Activated CD8-positive, alpha-beta T cell treated with anti-CD3 and anti-CD28 coated beads, Interleukin-2, amount 10 ng/mL, durations not matched to agents 7 days and 5 days (primary cell): ENCODE measurements at places on chromosomes 5 and 9.

GRCh38 chr5:73093943-73094342, 26.4 kb upstream of the TMEM171 start:
- H3K36me3 ChIP-seq, result no peaks in the 10 kb centered on the region
- peaks cover 4% of the 10 kb centered on the region for H3K27me3 ChIP-seq
- no peak overlapping the region for H3K27ac ChIP-seq

DNA sequence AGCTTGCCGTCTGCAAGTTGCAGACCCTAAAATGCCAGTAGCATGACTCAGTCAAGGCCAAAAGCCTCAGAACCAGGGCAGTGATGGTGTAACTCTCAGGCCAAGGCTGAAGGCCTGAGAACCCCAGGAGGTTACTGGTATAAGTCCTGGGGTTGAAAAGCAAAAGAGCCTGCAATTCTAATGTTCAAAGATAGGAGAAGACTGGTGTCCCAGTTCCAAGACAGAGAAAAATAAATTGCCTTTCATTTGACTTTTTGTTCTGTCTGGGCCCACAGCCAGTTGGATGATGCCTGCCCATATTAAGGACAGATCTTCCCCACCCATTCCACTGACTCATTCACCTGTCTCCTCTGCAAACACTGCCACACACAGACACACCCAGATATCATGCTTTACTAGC, 673.2 kb downstream of the CDH18 start:
- DNase-seq, result no peak
- H3K4me3 ChIP-seq, result no peak overlapping the region
- H3K36me3 ChIP-seq, result no peaks in the 10 kb centered on the region
- no peaks in the 10 kb centered on the region for H3K27me3 ChIP-seq
- H3K4me1 ChIP-seq, result no peaks in the 10 kb centered on the region

GRCh38 chr5:113142186-113142585, 165.6 kb downstream of the DCP2 start:
- H3K36me3 ChIP-seq, result no peaks in the 10 kb centered on the region
- no peaks in the 10 kb centered on the region for H3K4me1 ChIP-seq
- no peak overlapping the region for H3K27ac ChIP-seq
- H3K27me3 ChIP-seq, result no peaks in the 10 kb centered on the region

DNA sequence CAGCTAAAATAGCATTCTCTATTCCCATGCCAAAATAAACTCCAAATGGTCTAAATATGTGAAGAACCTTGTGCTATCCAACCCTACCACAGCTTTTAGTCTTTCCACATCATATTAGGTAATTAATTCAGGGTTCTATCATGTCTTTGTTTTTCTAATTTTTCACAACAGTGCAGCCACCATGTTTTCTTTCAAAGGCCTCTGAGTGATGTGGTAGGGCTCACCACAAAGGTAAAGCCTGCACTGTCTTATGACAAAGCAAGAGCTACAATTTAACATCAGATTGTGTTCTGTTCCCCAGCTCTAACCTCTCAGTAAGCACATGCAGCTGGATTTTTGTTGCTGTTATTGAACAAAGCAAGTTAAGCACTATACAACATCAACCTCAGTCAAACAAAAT, 52.4 kb downstream of the MEF2C start:
- H3K27ac ChIP-seq, result no peak overlapping the region
- peak; percentile 25 for DNase-seq
- H3K4me3 ChIP-seq, result no peak overlapping the region
- peaks cover 3% of the 10 kb centered on the region for H3K27me3 ChIP-seq
- no peaks in the 10 kb centered on the region for H3K36me3 ChIP-seq

DNA sequence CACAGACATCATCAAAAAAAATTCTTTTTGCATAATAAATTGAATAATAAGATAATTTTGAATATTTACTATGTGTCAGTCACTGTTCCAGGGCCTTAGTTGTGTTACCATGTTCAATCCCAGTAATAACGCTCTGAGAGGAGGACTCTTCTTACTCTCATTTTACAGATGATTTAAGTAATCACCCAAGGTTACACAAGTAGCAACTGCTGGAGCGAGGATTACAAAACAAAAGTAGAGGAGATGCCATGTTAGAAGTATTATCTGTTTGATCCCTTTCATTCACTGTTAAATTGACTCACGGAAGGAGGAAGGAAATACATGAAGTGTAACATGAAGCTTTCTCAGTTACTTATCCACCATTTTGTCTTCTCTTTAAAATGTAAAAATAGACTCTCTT, 412.8 kb downstream of the NFIB start:
- H3K36me3 ChIP-seq, result no peaks in the 10 kb centered on the region
- H3K27ac ChIP-seq, result no peak overlapping the region
- no peaks in the 10 kb centered on the region for H3K4me1 ChIP-seq
- no peak overlapping the region for H3K4me3 ChIP-seq
- no peak for DNase-seq
- H3K27me3 ChIP-seq, result no peaks in the 10 kb centered on the region

DNA sequence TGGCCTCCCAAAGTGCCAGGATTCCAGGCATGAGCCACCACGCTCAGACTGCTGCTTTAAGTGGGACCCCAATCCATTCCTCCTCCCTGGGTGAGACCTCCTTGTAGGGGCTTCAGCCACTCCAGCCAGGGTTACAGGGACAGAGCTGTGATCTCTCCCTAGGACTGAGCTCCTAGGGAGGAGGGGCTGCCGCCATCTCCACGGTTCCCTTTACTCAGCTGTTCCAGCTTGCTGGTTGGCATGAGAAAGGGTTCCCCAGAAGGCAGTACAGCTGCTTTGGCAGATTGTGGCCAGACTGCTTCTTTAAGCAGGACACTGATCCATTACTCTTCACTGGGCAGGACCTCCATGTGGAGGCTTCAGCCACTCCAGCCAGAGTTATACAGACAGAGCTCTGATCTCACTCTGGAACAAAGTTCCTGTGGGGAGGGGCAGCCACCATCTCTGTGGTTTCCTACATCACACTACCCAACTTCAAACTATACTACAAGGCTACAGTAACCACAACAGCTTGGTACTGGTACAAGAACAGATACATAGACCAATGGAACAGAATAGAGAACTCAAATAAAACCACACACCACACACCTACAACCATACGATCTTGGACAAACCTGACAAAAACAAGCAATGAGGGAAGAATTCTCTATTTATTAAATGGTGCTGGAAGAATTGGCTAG, 7.2 kb downstream of the INSL6 start:
- H3K36me3 ChIP-seq, result peaks cover 9% of the 10 kb centered on the region
- H3K4me1 ChIP-seq, result peaks cover 18% of the 10 kb centered on the region
- DNase-seq, result peak; percentile 62
- peak overlapping the region; percentile 62 for H3K27ac ChIP-seq
- H3K27me3 ChIP-seq, result no peaks in the 10 kb centered on the region
- H3K4me3 ChIP-seq, result no peak overlapping the region

GRCh38 chr5:16306812-16307211, 127.2 kb upstream of the MARCHF11 start:
- H3K27me3 ChIP-seq, result no peaks in the 10 kb centered on the region
- no peaks in the 10 kb centered on the region for H3K4me1 ChIP-seq
- no peak for DNase-seq

DNA sequence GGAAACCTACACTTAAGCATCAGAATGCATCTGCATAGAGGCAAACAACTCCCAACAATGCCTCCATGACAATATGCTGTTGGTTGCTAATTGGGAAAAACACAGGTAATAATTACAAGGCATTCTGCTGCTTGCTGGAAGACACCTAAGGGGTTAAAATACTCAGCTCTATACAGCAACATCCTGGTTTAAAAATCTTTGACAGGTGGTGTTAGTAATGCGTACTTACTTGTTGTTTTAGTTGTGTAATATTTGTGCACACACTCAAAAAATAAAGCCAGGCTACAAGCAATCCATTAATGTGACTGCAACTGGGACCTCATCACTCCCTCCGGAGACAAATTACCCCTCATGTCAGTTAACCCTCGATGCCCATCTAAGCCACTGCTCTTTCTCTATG, 126.3 kb upstream of the ELL2 start:
- DNase-seq, result no peak
- no peaks in the 10 kb centered on the region for H3K4me1 ChIP-seq
- H3K27me3 ChIP-seq, result no peaks in the 10 kb centered on the region
- no peaks in the 10 kb centered on the region for H3K36me3 ChIP-seq
- H3K4me3 ChIP-seq, result no peak overlapping the region
- H3K27ac ChIP-seq, result no peak overlapping the region

DNA sequence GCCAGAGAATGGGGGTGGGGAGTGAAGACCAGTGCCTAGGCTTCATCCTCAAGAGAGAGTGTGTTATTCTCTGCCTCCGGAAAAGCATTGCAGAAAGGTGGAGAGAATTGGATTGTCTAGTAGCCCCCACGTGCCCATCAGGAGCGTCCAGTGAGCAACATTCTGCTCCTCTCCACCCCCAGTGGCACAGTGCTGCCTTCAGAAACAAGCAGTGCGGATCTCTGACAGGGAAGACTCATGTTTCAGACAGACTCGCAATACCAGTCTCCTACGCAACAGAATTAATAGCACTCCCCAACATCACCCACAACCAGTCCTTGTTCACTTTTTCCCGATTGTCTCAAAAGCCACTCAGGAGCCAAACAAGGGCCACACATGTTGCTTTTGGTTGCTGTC, 14.9 kb upstream of the CEL start:
- H3K27me3 ChIP-seq, result no peaks in the 10 kb centered on the region
- H3K4me1 ChIP-seq, result peaks cover 9% of the 10 kb centered on the region
- peaks cover 51% of the 10 kb centered on the region for H3K36me3 ChIP-seq
- DNase-seq, result no peak
- H3K4me3 ChIP-seq, result no peak overlapping the region
- no peak overlapping the region for H3K27ac ChIP-seq

GRCh38 chr5:6401410-6401809, 23.1 kb upstream of the MED10 start:
- no peaks in the 10 kb centered on the region for H3K4me1 ChIP-seq
- DNase-seq, result no peak
- H3K4me3 ChIP-seq, result no peak overlapping the region
- H3K27ac ChIP-seq, result no peak overlapping the region

DNA sequence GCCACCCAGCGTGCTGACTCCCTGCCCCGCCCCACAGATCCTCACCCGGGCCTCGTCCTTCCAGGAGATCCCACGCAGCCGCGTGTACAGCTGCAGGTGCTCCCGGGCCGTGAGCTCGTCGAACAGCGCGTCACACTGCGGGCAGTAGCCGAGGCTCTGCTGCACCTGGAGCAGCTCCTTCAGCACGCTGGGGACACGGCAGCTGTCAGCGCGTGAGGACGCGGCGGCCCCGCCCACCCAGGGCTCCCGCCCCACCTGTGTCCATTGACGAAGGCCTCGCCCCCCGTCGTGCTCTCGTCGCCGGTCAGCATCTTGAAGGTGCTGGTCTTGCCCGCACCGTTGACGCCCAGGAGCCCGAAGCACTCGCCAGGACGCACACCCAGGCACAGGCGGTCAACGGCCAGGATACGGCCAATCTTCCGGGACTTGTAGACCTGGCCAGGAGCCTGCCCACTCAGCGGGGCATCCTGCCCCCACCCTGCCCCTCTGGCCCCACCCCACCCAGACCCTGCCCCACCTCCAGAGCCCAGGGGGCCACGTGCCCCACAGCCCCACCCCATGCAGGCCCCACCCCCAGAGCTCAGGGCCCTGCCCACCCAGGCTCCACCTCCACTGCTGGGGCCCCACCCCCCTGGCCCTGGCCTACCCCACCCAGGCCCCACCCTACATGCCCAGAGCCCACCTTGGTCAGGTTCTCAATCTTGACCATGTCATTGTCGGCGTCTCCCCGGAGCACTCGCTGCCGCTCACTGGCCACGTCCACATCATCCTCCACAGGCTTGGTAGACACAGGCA, 13.8 kb upstream of the CLIC3 start:
- no peak for DNase-seq
- no peak overlapping the region for H3K4me3 ChIP-seq
- H3K4me1 ChIP-seq, result peaks cover 9% of the 10 kb centered on the region
- H3K27ac ChIP-seq, result no peak overlapping the region
- peaks cover 12% of the 10 kb centered on the region for H3K36me3 ChIP-seq

DNA sequence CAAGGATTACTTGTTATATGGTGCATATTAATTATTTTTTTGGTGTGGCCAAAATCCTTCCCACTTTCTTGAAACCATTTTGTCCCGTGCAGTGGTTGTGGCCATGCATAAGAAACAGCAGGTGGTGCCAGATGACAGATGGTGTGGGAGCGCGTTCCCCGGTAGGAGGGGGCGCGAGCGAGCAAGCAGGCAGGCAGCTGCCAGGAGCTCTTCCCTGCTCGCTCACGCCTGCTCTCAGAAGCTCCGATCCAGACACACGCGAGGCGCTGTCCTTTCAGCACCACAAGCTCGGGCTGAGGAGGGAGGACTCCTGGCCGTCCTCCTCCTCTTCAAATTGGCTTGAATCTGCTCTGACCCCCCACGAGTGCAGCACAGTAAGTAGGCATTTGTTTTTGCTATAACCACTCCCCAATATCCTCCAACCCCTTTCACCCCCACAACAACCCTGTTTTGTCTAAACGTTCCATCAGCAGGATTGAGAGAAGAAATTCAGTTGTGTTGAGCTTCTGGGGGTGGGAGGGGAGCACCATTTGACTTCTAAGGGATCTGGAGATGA, at the start of gene NSG2:
Gene NSG2 (plus strand): TSS at position 237 of the 556 bp plus-strand sequence. CDS start 1,050 bp downstream, outside the sequence.
- H3K27me3 ChIP-seq, result peaks cover 7% of the 10 kb centered on the region
- H3K4me3 ChIP-seq, result no peak within 1 kb of the TSS
- DNase-seq, result peak; percentile 60
- no peaks in the 10 kb centered on the region for H3K4me1 ChIP-seq
- no peak within 1 kb of the TSS for H3K27ac ChIP-seq
- H3K36me3 ChIP-seq, result no peaks in the 10 kb centered on the region

GRCh38 chr9:3478549-3478953, 47.2 kb downstream of the RFX3 start:
- H3K4me3 ChIP-seq, result no peak overlapping the region
- H3K4me1 ChIP-seq, result peaks cover 66% of the 10 kb centered on the region
- DNase-seq, result no peak
- peak overlapping the region; percentile 66 for H3K27ac ChIP-seq

GRCh38 chr9:93525476-93525875, 50.9 kb upstream of the PHF2 start:
- H3K4me3 ChIP-seq, result no peak overlapping the region
- peaks cover 14% of the 10 kb centered on the region for H3K4me1 ChIP-seq
- H3K36me3 ChIP-seq, result peaks cover 41% of the 10 kb centered on the region
- no peak for DNase-seq
- H3K27me3 ChIP-seq, result no peaks in the 10 kb centered on the region

DNA sequence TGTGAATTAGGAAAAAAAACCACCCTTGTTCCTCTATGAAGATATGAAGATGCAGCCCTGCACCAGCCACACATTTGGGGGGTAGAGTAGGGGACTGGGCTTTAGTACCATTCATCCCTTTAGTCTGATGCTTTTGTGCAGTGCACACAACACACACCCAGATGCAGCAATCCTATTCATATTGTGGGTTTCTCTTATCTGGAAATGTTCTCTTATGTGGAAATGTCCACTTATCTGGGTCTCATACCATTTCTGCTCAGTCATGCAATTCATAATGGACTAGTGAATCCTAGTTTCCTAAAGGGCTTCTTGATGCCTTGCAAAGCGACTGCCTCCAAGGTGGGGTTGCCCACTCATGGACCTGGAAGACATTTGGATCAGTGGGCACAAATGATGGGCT, 47.8 kb downstream of the C9orf152 start:
- peaks cover 76% of the 10 kb centered on the region for H3K36me3 ChIP-seq
- H3K4me3 ChIP-seq, result no peak overlapping the region
- no peaks in the 10 kb centered on the region for H3K27me3 ChIP-seq
- no peak for DNase-seq
- peaks cover 75% of the 10 kb centered on the region for H3K4me1 ChIP-seq
- H3K27ac ChIP-seq, result no peak overlapping the region

GRCh38 chr5:157267025-157267424, 1.1 kb downstream of the CYFIP2 start:
- H3K4me3 ChIP-seq, result peak overlapping the region; percentile 79
- peaks cover 67% of the 10 kb centered on the region for H3K4me1 ChIP-seq
- peaks cover 60% of the 10 kb centered on the region for H3K36me3 ChIP-seq
- peak overlapping the region; percentile 95 for H3K27ac ChIP-seq
- no peaks in the 10 kb centered on the region for H3K27me3 ChIP-seq

GRCh38 chr9:69674716-69675438, 2.7 kb upstream of the APBA1 start:
- no peak overlapping the region for H3K27ac ChIP-seq
- H3K36me3 ChIP-seq, result no peaks in the 10 kb centered on the region
- no peak overlapping the region for H3K4me3 ChIP-seq
- H3K27me3 ChIP-seq, result peaks cover 40% of the 10 kb centered on the region
